Activated CD8-positive, alpha-beta memory T cell treated with anti-CD3 and anti-CD28 coated beads, Interleukin-2, amount 50 U/mL, for 48 hours (primary cell): ENCODE measurements at places on chromosomes 2 and 18.

- DNase-seq: no peak
Observed at GRCh38 chr2:152583512-152584229, 133.6 kb downstream of the PRPF40A start.

- no peak for DNase-seq
Observed at GRCh38 chr18:46161703-46162396, 57.7 kb downstream of the HAUS1 start.

DNA sequence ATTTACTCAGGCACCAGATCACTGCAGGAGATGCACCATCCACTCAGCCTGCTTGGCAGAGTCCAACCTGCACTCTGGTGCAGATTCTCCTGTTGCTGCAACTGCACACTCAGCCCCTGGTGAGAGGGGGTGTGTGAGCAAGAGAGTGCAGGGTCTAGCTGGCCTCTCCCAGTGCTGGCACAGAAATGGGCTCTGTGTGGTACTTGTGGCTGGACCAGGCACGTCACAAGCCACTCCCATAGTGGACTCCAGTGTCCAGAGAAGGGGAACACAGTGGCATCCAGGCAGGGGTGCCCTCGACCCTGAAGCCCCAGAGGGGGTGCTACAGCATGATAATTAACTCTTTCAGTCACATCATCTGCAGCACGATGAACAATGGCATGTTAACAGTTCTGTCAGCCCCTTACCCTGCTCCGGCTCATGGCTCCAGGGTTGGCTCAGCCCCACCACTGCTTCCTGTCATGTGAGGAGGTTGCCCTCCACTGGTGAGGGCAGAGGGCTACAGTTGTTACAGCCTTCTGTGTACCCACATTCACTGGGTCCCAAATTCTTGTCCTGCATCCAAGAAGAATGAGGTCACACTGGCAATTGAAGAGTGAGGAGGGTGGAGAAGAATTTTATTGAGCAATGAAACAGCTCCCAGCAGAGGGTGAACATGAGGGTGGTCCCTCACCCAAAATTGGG, 135.7 kb downstream of the EVA1A start:
- no peak for DNase-seq

GRCh38 chr2:79876430-79876829, 363.6 kb downstream of the CTNNA2 start:
- DNase-seq: no peak

DNA sequence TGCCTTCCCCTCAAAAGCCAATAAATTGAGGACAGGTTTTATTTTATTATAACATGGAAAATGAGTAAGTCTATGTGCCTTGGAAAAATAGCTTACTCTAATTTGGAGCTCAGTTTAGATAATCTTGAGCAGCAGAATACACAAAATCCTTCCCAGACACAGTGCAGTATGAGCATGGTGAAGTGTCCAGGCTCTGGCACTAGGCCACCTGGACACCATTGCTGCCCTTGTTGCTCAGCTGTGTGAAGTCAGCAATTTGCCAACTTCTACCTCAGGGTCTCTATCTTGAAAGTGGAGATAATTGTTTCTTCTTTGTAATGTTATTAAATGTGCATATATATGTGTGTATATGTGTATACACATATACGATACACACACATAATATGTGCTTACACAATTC, 104.9 kb upstream of the CAVIN2 start:
- DNase-seq: no peak

GRCh38 chr2:191686729-191687128, 8.8 kb downstream of the NABP1 start:
- no peak for DNase-seq

DNA sequence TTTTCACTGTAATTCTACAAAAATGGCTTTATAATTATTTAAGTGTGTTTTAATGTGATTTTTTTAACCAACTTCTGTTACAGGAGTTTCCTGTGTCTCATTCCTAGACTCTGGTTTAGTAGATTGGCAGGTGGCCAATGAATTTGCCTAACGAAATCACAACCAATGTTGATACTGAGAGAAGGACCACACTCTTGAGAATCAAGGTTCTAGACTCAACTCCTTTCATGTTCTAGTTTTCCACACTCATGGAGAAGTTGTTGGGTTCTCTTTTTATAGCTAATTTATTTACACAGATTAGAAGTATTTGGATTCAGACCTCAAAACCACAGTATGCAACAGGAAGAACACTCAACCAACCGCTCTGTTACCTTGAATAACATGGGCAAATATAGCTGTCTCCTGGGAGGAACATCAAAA, 22.6 kb upstream of the USP34 start:
- DNase-seq: no peak

DNA sequence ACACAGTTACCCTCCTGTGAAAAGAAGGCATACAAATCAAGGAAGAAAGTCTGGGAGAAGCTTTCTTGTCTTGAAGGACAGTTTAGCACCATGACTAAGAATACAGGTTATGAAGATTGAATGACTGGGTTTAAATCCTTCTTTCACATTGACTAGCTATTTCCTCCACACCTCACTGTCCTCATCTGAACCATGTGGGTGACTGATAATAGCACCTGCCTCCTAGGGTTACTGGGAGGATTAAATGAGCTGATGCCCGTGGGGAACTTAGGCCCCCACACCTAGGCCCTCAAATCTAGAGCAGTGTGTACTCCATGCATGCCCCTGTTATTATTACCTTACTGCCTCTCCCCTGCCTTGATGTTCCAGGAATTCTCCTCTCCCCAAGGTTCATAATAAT, 202.9 kb downstream of the FBXO15 start:
- DNase-seq: no peak

GRCh38 chr2:233938676-233939370, 21.6 kb downstream of the TRPM8 start:
- DNase-seq: no peak

- peak; percentile 62 for DNase-seq
Observed at GRCh38 chr2:28507796-28508764, 12.2 kb downstream of the PLB1 start.

DNA sequence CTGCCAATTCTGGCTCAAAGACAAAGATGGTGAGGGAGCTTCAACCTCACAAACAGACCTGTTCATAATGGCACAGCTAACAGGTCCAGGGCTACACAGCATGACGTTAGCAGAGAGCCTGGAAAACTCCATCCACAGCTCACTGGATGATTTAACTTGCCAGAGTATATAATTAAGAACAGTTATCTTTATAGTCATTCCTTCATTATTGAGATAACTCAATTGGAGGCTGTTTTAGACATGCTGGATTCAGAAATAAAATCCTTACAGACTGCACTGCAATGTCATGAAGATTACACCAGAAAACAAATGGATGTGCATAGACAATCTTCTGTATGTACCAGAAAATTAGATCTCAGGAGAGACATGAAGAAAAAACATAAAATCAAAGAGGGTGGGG, 55.1 kb upstream of the LYPD1 start:
- DNase-seq: no peak

DNA sequence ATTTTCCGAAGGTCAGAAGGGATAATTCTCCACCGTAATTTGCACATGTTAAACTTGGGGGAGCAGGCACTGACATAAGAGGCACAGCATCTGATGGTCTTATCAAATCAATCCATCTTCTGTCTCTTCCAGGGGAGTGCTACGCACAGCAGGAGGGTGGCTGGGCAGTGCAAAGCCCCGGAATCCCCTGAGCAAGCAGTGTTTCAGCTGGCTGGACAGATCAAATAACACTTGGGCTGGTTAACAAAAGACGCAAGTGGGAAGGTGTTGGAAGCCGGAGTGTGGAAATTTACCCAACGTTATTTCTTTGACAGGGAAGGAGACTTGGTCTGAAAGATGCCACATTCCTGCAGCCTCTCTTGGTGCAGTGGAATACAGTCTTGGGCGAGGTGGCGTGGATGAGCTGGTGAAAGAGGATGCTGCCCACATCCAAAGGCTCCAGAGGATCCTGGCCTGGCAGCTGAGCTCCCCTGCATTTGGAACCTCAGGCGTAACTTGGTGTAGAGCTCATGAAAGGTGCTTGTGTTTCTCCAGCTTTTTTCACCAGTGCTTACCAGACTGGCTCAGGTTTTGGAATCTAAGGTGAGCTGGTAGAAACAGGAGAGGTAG, 103.0 kb downstream of the MAPK4 start:
- no peak for DNase-seq

DNA sequence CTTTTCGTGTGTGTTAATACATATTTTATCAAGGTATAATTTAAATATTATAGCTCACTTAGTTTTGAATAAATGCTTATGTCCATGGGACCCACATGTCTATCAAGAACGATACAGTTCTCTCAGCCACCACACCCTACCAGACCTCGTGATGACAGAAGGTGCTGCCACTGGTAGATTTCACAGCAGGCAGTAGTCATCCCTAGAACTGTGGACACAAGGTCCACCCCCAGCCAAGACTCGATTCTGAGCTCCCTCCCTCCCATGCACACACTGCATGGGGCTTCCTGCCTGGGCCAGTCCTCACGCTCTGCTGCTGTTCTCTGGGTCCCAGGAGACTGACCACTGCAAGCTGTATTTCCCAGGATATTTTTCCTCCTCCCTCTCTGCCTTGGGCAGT, 26.5 kb upstream of the CREB1 start:
- DNase-seq: no peak

- DNase-seq: no peak
Observed at GRCh38 chr2:28155627-28156026, 237.0 kb upstream of the FOSL2 start.

DNA sequence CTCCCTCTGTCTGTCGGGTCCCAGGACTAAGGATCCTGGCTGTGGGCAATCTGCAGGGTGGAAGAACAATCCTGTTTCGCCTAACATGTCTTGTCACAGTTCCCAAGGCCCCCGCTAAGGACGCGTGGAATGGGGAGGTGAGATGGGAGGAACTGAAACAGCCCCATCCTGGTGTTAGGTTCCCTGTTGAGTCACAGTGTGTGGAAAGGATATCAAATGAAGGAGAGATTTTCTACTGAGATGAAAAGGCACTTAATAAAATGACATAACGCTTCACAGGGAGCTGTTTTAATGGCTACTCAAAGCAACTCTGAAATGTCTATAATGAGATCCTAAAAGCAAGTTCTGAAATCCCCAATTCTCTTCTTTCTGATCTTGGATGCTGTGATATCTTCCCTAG, 52.5 kb downstream of the RAB31 start:
- DNase-seq: no peak

GRCh38 chr2:9629222-9630116, 1.3 kb downstream of the YWHAQ start:
- no peak for DNase-seq

GRCh38 chr2:140650825-140651224, 1480.0 kb downstream of the LRP1B start:
- DNase-seq: no peak

DNA sequence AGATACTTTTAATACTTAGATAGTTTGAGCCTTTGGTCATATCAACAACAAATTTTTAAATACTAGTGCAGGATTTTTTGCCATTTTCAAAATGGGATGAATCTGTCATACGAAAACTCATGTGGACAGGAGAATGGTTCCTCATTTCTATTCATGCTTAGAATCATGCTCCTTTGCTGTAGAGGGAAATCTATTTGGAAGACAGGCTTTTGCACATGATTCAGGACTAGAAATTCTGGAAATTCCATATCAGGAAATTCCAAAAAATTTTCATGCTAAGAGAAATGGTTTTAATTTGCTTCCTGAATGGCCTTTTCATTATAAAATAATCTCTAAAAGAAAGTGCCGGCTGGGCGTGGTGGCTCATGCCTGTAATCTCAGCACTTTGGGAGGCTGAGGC, 39.3 kb downstream of the MOGAT1 start:
- DNase-seq: no peak

- DNase-seq: no peak
Observed at GRCh38 chr18:1751249-1751648, 820.1 kb downstream of the METTL4 start.

- DNase-seq: no peak
Observed at GRCh38 chr2:75068546-75068945, 110.1 kb downstream of the POLE4 start.

DNA sequence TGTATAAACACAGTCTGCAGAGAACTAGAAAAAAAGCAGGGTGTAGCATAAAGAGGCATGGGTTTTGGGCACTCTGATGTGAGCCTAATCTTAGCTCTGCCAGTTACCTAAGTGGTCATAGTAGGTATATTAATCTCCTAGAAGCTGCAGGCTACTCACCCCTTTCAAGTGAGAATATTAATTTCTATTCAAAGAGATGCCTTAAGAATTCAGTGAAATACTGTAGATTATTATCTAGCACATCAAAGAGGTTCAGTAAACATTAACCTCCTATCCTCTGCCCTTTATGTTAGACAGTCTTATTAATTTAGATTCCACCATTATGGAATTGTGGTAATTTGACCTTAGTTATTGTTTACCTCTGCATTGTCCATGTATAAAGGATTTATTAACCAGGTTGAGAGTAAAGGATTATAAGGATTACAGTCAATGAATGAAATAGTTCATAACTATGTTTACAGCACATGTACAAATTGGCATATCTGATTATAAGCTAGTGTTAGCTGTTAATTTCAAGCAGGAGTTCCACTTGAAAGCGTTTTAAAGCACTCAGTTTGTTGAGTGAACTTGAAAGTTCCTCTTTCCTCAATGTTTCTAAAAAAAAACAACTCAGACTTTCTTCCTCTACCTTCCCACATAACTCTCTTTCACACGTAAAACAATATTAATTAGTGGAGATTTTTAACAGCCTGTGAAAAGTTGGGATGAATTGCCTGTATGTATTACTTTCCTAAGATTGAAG, 150.6 kb upstream of the EPC2 start:
- no peak for DNase-seq

GRCh38 chr2:223007531-223007930, 44.5 kb upstream of the KCNE4 start:
- DNase-seq: no peak

DNA sequence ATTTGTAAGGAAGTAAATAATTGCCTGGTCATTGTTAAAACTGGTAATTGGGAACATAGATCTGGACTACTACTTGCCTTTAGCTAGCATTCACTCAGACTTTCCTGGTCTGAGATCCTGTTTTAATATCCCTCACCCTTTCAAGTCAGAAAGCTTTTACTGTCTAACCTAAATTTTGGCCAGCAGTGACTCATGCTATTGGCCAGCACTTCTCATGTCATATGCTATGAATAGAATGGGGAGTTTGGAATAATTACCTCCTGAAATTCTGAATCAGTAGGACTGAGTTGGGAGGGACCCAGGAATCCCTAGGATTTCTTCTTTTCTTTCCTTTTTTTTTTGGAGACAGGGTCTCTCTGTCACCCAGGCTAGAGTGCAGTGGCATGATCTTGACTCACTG, 19.3 kb downstream of the STK36 start:
- no peak for DNase-seq

DNA sequence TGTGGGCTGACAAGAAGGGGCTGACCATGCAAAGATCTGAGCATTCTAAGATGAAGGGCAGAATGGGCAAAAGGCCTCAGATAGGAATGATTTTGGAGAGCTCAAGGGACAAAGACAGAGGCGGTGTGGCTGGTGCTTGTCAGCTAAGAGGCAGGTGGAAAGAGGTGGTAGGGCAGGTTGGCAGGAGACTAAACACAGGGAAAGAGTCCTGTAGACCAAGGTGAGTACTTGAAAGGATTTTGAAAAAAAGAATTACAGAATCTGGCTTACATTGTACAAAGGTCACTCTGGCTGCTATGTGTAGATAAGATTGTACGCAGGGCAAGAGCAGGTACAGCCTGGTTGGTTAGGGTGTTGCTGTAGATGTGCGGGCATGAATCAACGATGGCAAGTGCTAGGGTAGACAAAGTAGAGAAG, 50.6 kb downstream of the STK39 start:
- no peak for DNase-seq

DNA sequence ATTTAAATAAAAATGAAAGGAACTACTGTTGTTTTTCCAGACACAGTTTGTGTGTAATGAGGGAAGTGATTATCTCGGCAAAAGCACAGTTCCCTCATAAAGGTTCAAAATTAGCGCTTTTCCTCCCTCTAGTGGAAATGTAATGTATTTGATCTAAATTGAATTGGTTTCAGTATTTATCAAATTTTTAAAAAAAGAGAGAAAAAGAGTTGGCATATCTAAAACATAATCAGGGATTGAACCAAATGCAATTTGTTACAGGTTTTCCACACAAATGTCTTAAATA, 37.5 kb downstream of the CMPK2 start:
- no peak for DNase-seq
